Fibroblast of skin of scalp (primary cell): ENCODE measurements at places on chromosomes 11 and 22.
A peak's percentile ranks its signal among the peaks of the same experiment; 100 is the strongest.

DNA sequence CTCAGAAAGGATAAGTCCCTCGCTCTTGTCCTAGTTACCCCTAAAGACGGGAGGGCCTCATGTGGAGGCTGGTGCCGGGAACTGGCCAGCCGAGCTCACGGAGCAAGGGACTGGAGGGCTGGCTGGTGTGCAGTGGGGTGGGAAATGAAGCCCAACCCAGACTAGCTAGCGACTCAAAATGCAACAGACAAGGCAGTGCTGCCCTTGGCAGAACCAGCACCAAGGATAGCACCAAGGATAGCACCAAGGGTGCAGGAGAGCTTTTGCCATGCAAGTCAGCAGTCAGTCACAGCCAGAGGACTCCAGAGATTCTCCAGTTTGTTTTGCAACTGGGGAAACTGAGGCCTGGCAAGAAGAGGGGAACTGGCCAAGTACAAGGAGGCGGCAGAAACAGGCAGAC is 6.5 kb upstream of the BATF2 start:
- DNase-seq = peak; percentile 42

DNA sequence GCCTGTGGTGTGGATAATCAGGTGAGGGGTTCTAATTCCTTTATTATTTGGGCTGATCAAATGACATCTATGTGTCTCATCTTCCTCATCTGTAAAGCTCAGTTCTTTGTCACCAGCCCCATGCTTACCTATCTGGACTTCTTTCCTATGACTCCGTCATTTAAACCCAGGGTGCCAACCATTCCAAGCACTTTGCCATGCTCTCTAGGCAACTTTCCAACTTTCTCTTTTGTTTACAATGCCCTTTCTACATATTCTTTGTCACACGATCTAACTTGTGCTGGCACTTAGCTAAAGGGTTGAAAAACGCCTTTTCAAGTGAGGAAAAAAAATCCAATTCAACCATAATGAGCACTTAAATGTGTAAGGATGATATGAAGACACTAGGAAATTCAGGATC is 27.9 kb downstream of the EXPH5 start:
- DNase-seq = no peak

DNA sequence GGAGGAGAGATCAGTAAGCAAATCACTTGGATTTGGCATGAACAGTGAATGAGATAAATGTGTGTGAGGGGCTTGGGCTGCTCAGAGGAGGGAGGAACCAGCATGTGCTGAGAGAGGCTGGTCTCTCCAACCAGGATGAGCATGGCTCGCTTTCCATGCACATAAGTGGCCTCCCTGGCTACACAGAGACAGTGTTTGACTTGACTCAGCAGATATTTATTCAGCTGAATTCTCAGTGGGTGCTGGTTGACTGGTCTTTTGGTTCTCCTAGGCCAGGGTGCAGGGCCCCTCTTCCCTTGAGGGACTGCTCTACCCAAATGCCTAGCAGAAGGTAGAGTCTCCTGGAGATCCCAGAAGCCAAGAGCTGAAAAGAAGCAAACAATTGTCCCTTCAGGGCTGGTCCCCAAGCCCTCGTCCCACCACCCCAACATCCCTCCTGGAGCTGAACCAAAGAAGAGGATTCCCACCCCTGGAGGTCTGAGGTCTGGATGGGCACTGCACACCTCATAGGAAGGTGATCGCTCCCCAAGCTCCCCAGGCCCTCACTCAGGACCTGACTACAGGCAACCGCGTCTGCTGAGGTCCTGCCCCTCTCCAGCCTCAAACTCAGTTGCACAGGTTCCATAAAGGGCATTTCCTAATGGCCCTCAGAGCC is 3.3 kb upstream of the TRIM29 start:
- DNase-seq = no peak

DNA sequence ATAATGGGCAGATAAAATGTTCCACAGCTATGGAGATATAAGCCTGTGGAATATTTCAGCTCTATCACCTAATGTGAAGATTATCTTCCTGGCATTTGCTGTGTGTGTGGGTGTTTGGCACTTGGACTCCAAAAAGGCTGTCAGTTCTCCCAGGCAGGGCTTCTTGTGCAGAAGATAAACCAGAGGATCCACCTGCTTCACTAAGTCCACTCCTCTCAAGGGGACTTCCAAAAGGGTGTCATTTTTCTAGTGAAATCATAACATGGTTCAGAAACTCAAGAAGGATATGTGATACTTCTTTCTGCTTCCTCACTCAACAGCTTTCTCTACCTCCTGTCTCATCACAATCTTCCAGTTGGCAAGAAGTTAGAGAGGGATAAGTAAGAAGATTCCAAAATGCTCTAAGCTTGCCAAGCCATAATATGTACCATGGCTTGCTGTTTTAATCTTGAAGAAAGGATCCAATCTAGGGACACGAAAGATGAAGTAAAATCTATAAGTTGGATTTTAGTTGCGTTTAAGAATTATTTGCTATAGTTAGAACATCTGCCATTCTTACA is 206.2 kb upstream of the MTMR2 start:
- DNase-seq = no peak

GRCh38 chr11:36274414-36274813 is 14.8 kb downstream of the COMMD9 start:
- no peak for DNase-seq
